Activated CD4-positive, CD25-positive, alpha-beta regulatory T cell treated with anti-CD3 and anti-CD28 coated beads, Interleukin-2, amount 50 U/mL, for 24 hours (primary cell): ENCODE measurements at places on chromosomes 11 and 22.

GRCh38 chr22:47681411-47682165 lies 919.1 kb downstream of the TBC1D22A start:
- ATAC-seq, result no peak

DNA sequence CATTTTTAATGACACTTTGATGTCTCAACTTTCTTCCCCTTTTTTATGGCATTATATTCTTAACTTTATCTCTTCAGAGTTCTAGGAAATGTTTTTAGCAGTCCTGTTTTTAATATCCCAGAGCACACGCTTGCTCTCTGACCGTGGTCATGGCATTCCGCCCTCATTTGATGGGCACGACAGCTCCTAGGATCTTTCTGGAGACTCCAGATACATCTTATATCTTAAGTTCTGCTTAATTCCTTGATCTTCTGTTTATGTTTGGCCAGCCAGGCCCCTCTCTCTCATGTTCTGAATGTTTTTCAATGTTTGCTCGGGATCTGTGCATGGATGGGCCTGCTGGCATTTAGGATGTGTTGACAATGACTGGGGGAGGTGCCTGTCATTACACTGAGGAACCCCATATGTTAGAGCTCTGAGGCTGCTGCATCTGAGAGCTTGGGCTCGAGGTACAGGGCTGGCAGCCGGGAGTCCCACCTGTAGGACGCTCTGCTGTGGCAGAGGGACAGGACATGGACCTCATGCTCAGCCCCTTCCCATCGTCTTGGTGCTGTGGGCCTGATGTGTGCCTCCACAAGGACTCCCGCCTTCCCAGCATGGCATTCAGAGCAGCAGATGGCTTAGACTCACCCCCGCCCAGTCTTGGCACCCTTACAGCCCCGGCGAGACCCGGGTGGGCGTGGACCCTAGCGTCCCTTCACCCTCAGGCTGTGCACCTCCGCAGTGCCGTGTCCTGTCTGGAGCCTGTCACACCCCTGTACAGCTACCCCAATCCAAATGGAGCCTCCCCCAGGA lies 75.0 kb downstream of the CDKN1C start:
- ATAC-seq, result no peak

DNA sequence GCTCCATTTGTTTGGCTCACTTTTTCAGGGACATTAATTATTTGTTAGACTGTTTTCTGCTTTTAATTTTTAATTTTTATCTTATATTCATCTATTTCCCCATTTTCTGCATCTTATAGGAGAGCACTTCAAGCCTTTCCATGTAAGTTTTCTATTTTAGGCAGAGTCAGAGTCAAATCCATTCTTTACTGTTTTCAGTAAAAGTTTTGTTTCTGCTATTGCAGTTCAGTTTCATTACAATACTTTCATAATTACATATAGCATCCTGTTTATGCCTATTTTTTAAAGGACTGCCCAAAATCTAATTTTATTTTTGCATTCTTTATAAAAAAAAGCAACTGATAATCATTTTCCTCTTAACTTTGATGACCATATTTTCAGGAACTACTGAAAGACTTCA lies 3.8 kb upstream of the OR10A5 start:
- no peak for ATAC-seq

- ATAC-seq, result no peak
Measured at GRCh38 chr11:116180806-116181600, 591.8 kb downstream of the BUD13 start.

- no peak for ATAC-seq
Measured at GRCh38 chr11:67404515-67405195, 772 bp downstream of the TBC1D10C start.

DNA sequence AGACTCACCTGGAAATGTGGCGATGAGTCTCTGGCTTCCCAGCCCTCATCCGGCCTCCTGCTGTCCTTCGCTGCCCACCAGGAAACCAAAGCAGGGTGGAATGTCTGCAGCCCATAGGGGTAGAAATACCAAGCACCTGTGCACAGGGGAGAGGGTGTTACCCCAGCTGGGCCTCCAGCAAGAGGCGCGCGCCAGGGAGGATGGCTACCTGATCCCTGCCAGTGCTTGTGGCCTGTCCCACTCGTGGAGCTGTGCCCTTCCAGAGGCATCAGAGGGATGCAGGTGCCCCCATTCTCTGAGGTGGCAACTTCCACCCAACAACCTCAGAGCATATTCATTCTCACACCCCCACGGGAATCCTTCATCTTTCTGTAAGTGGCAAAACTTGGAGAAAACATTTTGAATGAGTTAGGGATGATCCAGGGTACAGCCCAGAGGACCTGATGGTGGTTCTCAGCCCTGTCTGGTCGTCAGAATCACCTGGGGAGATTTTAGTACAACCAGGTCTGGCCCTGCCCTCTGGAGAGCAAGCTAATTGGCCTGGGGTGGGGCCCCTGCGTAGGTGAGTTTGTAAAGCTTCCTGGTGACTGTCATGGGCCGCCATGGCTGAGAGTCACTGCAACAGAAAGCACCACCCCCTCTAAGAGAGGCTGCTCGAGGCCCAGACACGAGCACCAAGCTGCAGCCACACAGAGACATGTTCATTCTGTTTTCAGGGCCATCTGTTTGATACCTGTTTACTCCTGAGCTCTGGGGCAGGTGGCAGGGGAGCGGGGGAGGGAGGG lies 9.9 kb downstream of the SUN2 start:
- no peak for ATAC-seq

GRCh38 chr22:36478966-36479365 lies 2.5 kb downstream of the TXN2 start:
- no peak for ATAC-seq

GRCh38 chr22:47593911-47594311 lies 831.5 kb downstream of the TBC1D22A start:
- ATAC-seq, result no peak

DNA sequence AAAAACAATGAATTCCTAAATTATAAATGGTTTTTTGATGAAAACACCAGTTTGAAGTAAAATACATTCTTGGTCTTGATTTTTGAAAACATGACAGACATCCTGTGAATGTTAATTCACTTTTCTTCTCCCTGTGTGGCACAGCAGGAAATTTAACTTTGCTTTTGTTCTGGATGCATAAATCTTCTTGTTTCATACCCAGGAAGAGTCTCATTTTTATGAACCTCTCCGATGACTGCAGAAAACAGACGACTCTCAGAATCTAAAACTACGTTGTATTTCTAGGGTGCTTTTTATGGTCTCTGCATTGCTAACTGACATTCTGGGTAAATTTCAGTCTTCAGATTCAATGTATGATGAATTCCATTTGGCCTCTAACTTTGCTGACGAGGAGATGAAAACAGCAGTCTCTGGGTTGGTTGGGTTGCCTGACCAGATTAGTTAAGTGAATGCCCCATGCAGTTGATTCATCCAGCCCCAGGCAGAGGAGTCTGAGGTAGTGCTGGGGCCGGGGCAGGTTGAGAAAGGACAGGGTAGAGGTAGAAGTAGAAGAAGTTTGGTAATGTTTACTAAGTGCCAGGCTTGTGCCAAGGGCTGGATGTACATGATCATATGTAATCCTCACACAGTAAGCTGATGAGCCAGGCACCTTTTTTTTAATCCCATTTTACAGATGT lies 20.1 kb downstream of the TCP11L1 start:
- no peak for ATAC-seq

DNA sequence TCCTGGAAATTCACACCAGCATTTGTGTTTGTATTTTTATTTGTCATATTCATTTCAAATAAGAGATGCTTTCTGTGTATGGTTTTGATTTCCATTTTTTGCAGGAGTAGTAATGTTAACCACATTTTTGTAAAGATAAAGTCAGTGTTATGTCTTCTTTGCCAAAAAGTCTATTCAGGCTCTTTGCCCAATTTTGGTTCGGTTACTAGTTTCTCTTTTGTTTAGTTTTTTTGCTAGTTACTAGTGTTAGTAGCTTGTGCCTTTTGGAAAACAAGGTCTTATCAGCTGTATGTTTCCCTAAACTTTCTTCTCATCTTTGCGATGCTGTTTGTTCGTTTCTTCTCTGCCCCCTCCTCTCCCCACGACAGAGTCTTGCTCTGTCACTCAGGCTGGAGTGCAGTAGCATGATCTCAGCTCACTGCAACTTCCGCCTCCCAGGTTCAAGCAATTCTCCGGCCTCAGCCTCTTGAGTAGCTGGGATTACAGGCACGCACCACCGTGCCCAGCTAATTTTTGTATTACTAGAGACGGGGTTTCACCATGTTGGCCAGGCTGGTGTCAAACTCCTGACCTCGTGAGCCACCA lies 112.3 kb upstream of the GRK3 start:
- ATAC-seq, result no peak

- peak; percentile 98 for ATAC-seq
Measured at GRCh38 chr22:29821291-29822016, 16.6 kb downstream of the ASCC2 start.

GRCh38 chr11:110027627-110028371 lies 65.4 kb upstream of the ZC3H12C start:
- ATAC-seq, result peak; percentile 22

- peak; percentile 74 for ATAC-seq
Measured at GRCh38 chr11:95764267-95764898, 25.2 kb downstream of the FAM76B start.

- no peak for ATAC-seq
Measured at GRCh38 chr22:20158391-20159036, 7.7 kb upstream of the CCDC188 start.

- ATAC-seq, result no peak
Measured at GRCh38 chr22:25027043-25027906, 74.8 kb downstream of the KIAA1671 start.

DNA sequence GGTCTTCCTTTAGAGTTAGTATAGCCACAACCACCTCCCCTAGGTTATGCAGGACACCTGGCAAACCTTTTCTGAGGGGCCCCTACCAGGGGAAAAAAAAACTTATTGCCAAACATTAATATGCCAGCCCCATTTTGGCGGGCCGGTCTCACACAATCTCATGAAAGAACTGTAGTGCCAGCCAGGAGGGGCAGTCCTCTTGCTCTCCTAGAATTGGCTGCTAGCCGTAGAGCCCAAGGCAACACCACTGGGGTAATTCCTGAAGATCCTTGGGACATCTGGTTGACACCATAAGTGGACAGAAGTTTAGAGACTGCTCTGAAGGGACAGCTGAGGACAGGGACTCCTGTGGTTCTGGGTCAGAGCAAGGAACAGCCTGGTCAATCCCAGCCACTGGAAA lies 24.2 kb downstream of the NAV2 start:
- ATAC-seq, result no peak

DNA sequence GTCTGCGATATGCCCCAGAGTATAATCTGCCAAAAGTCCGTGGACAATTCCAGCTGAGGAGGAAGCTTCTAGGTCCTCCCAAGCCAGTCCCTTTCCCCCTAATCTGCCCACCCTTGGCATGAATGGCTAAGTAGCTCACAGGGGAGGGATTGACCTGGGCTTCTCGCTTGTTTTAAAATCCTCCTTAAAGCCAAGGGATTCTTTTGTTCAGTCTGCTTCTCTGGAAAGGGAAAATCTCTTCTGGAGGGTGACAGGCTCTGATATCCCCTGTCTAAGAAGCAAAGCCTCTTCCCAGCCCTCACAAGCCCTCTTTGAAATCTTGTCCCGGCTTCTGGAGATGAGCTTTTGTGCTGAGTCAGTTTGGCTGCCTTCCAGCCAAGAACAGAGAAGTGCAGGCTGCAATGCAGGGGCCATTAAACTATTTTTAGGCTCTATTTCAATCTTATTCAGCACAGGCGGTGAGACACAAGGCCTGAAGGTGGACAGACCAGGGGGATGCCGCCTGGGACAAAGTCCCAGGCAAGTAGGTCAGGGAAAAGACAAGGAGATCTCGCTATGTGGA lies 23.9 kb downstream of the NEFH start:
- ATAC-seq, result no peak

DNA sequence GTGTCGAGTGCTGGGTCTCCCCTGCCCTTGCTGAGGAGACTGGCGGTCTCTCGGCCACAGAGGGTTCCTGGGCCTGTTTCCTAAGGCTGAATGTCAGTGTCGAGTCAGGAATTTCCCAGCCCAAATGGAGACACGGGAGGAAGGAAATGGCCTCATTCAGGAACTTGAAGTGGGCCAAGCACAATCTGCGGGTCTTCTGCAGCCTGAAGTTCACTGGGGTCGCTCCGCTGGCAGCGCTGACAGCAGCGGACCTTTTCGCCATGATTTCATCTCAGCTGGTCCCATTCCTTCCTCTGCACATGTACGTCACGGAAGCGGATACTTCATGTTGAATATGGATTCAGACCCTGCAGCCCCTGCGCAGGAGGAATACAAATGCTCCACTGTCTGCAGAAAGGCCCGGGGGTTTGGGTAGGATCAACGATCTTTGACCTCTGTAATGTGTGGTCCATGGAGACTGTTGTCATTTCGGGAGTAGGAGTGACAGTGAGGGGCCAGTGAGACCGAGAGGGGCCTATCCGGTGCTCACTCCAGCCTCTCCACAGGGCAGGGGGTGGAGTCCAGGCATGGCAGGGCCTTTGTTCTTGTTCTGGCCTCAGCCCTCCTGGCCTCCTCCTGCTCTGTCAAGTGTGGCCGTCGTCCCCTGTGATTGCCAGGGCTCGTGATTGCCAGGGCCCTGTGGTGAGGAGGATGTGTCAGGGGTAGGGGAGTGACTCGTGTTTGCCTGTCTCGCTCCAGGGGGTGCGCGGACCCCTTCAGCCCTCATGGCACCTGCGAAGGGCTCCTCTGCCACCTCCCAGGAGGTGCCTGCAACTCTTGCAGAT lies 402.3 kb downstream of the TBC1D22A start:
- no peak for ATAC-seq

GRCh38 chr11:124761301-124762104 lies 587 bp downstream of the ESAM start:
- ATAC-seq, result no peak

DNA sequence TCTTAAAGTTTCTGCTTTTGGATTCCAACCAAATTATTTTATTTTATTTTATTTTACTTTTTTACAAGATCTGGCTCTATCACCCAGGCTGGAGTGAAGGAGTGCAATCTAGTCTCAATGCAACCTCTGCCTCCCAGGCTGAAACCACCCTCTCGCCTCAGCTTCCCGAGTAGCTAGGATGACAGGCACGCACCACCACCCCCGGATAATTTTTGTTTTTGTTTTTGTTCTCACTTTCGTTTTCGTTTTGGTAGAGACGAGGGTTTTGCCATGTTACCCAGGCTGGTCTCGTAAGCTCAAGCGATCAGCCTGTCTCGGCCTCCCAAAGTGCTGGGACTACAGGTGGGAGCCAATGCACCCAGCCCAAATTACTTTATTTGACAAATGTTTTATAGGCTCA lies 219.8 kb downstream of the ETS1 start:
- peak; percentile 74 for ATAC-seq
